GOT3 (cell line): ENCODE measurements at places on chromosomes 2 and 18.

GRCh38 chr2:157593411-157593810, 35.3 kb downstream of the ACVR1C start:
- no peak for DNase-seq

- DNase-seq, result no peak
Observed at GRCh38 chr2:240419723-240420122, 15.7 kb upstream of the GPC1 start.

DNA sequence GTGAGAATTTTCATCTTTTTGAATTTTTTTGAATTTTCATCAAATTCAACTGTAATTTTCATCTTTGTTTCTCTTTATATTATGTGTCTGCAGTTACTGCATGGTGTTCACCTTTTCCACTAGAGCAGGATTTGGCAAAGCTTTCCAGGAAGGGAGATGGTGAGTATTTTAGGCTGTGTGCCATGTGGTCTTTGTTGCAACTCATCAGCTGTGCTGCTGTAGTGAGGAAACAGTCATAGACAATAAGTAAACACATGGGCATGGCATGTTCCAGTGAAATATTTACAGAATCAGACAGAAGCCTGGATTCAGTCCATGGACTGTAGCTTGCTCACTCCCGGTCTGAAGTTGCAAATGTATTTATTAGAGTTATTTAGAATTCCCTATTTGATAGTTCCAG, 120.4 kb downstream of the DCDC2C start:
- no peak for DNase-seq

- DNase-seq, result no peak
Observed at GRCh38 chr2:132640116-132640515, 29.9 kb downstream of the LYPD1 start.

DNA sequence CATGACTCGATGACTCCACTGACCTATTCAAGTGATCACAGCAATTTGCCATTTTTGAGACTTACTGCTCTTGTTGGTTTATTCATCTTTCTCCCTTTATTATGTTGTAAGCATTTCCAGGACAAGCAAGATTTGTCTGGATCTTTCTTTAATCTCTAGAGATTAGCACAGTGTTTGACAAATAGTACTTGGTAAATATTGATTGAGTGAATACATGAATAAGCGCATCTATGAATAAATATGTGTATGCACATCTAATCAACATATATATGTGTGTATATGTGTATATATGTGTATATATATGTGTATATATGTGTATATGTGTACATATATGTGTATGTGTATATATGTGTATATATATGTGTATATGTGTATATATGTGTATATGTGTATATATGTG, 7.3 kb downstream of the TMX3 start:
- DNase-seq, result no peak

- DNase-seq, result no peak
Observed at GRCh38 chr2:67841711-67842110, 221.1 kb downstream of the C1D start.

- DNase-seq, result no peak
Observed at GRCh38 chr18:13470516-13471197, 252.1 kb downstream of the LDLRAD4 start.

- no peak for DNase-seq
Observed at GRCh38 chr18:23114171-23114881, 21.0 kb upstream of the CABLES1 start.

- no peak for DNase-seq
Observed at GRCh38 chr2:70935468-70936164, at the start of gene ATP6V1B1. TSS of gene ATP6V1B1 (plus strand) at chr2:70935900. CDS start at chr2:70935955, 55 bp downstream.

GRCh38 chr2:28403370-28403956, 10.8 kb downstream of the FOSL2 start:
- no peak for DNase-seq

GRCh38 chr2:157785200-157785599, 90.9 kb downstream of the ACVR1 start:
- no peak for DNase-seq

GRCh38 chr2:98155716-98156115, 68.7 kb downstream of the VWA3B start:
- no peak for DNase-seq

GRCh38 chr18:63155169-63155852, 164.3 kb downstream of the BCL2 start:
- no peak for DNase-seq

GRCh38 chr2:216389570-216389969, 17.3 kb upstream of the MARCHF4 start:
- no peak for DNase-seq

GRCh38 chr2:79114797-79115494, 5.3 kb upstream of the REG1A start:
- no peak for DNase-seq

DNA sequence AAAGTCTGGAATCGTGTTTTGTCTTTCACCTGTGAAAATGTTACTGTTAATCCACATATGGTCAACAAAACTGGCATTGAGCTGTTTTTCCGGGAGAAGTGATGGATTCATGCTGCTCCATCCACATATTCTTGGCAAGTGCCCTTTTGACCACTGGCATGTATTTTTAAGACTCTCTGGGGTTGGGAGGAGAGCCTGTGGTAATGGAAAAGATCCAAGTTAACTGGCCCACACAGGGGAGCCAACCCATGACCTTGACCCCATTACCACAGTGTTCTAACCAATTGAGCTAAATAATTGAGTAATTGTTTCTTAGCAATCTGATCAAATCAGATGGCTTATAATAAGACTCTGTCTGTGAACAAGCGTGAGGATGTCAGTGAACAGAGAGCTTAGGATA, 296.2 kb upstream of the NRP2 start:
- DNase-seq, result no peak

DNA sequence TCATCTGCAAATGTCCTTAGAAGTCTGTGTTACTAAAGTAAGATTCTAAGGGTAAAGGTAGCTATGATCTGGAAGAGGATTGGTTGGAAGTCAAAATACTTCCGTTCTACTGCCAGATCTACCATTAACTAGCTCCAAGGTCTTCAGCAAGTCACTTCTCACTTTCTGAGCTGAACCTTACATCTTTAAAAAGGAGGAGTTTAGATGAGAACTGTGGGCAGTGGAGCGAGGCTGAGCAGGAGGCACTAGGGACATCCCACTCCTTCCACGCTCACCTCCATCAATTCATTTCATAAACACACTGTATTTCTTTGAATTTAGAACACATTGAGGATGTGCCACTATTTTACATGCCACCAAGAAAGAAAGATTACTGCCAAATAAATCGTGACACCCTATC, 143.0 kb downstream of the ABCA12 start:
- no peak for DNase-seq

GRCh38 chr2:233977296-233977837, 60.2 kb downstream of the TRPM8 start:
- DNase-seq, result no peak

GRCh38 chr18:58527285-58527951, 101.5 kb downstream of the ALPK2 start:
- DNase-seq, result no peak

- no peak for DNase-seq
Observed at GRCh38 chr2:48344441-48344756, 185.6 kb upstream of the STON1 start.

DNA sequence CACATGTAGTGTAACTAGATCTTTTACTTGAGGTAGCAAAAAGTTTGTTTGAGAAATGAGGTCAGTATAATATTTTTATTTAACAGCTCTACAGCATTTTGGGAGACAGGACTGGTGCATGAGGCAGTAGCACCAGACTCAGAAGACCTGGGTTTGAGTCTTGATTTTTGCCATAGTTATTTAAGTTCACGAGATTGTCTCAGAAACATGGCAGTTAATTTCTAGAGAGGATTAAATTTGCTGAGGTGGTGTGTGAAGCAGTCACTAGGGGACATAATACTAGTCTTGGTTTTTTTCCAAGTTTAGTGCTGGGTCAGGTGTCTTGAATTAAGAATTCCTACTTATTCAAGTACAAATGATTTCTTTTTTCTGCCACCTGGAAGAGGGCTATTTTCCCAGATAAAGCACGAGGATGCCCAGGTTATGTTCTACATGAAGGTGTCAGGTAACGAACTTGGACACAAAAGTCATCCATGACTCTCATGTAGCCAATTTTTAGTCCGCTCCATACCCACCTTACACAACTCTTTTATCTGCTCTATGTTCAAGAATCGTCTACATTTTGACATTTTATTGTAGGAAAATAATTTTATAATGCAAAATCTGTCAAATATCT, 1.4 kb downstream of the MARCHF7 start:
- DNase-seq, result no peak

DNA sequence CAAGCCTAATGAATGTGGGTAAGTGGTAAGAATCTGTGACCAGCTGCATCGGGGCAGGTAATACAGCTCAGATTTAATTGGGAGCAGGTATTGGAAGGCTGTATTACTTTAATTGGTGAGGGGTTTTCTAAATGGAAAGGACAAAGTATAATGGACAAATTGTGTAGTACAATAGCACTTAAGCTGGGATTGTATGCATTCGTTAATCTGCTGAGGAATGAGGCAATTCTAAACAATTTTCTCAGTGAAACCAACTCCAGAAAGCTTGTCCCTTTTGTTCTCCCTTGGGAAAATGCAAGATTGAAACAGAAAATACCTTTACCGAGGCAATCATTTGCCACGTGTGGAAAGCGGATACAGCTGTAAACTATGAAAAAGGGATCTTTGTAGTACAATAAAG, 801.6 kb upstream of the POU3F3 start:
- no peak for DNase-seq

DNA sequence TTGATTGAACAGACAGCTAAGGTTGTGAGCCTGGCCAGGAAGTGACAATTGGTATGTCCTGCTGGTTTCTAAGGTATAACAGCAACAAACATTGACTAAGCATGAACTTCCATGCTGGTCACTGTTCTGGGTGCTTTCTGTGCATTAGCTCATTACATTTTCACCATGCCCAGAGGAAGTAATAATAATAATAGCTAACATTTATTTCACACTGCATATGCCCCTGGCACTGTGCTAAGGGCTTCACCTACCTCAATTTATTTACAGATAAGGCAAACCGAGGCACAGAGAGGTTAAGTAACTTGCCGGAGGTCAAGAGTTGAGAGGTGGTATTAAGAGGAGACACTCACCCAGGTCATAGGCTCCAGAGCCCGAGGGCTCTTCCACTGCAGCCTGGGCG, 113.6 kb downstream of the PDCL3 start:
- DNase-seq, result no peak
